ENCODE measurements at places on chromosomes 2 and 18. TPM values are rescaled to one million over a fixed set of nuclear protein-coding genes. Genes with fewer than 3 reads are reported as not detected.

The KCNJ3 gene
- total RNA-seq, result 22.8 TPM

- no peak for DNase-seq
Observed at GRCh38 chr2:16053437-16054257, 113.3 kb downstream of the MYCN start.

GRCh38 chr2:147440734-147441133 lies 404.1 kb upstream of the ACVR2A start:
- DNase-seq, result no peak

The PLCD4 gene
- 0.31 TPM for total RNA-seq

DNA sequence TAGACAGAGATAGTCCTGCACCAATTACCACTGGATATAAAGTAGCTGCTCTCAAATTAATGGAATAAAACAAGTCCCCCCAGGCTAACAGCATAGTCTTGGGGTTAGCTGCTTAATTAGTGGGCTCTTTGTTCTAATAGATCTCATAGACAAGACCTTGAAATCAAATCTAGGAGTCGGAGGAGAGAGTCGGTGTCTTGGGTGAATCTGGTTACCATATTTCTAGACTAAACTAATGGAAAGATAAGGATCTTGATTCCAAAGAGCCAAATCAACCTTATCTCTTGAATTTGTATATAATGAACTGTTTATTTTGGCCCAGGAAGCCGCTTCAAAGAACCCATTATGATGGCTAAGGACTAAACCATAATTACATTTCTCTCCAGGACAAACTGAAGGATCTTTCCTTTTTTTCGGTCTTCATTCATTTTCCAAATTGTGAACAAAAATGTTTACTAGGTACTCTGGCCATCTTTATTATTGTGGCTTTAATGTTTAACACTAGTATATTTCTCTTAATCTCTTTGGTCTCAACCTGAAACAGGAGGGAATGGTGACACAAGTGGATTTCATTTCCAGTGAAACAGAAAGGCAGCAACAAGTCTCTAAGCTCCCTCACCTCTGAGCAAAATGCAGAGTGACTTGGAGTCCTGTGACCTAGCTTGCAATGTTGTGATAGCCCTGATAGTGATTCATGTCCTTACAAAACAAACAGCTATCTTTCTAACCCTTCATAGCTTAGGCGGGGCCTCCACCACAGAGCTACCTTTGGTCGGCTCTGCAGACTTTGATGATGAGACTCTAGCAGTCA lies 137.9 kb upstream of the PARD3B start:
- DNase-seq, result no peak

- no peak for DNase-seq
Observed at GRCh38 chr18:11951390-11951851, 29.9 kb upstream of the IMPA2 start.

The ARHGAP28 gene
- 21.2 TPM for total RNA-seq

The AKAIN1 gene
- total RNA-seq, result 3.6 TPM

- DNase-seq, result peak; percentile 51
Observed at GRCh38 chr2:8534729-8535468, 147.0 kb upstream of the ID2 start.

DNA sequence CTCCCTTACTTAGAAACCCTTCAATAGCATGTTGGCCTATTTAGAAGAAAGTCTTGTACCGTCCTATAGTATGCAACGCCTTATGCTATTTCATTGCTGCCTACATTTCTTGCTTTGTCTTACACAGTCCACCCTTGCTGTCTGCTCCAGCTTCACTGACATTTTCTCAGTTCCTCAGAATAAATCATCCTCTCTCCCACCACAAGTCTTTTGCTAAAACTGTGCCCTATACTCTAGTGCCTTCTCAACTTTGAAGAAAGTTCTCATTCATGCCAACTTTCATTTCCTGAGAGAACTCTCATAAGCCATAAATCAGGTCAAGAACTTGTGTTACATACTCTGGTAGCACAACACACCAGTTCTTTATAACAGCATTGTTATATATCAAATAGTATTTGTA lies 54.3 kb upstream of the COL3A1 start:
- no peak for DNase-seq

The PLA2R1 gene
- total RNA-seq, result 1.7 TPM

The GKN2 gene
- not detected for total RNA-seq

GRCh38 chr18:26524504-26525351 lies 23.6 kb downstream of the KCTD1 start:
- no peak for DNase-seq

DNA sequence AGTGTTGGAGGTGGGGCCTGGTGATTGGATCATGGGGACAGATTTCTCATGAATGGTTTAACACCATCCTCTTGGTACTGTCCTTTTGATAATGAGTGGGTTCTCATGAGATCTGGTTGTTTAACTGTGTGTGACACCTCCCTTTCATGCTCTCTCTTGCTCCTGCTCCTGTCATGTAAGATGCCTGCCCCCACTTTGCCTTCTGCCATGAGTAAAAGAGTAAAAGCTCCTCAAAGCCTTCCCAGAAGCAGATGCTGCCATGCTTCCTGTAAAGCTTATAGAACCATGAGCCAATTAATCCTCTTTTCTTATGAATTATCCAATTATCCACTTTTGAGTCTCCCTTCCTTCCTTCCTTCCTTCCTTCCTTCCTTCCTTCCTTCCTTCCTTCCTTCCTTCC lies 317.7 kb downstream of the RDH14 start:
- DNase-seq, result no peak

DNA sequence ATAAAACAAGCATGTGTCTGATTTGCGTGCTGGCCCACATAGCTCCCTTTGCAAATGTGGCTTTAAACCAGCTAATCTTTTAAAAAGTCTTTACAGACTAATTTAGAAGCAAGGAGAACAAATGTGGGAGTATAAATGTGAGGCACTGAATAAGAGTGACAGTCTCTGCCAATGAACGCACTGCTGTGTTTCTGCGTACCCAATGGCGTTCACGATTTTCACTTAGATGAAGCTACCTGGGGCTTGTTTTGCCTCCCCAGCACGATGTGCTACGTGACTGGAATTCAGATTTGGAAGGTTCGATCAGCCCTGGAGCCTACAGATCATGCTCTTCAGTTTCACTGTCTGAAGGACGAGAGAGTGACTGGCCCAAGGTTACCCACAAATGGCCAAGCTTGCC lies 10.8 kb upstream of the CRACDL start:
- no peak for DNase-seq

- no peak for DNase-seq
Observed at GRCh38 chr2:150566289-150566688, 78.8 kb upstream of the RND3 start.

The SLC14A1 gene
- 4.1 TPM for total RNA-seq

- DNase-seq, result no peak
Observed at GRCh38 chr18:9886005-9886348, 204 bp downstream of the TXNDC2 start.

The OSR1 gene
- 4.4 TPM for total RNA-seq

The MEIS1 gene
- 20.7 TPM for total RNA-seq

GRCh38 chr18:3791238-3791637 lies 341.3 kb downstream of the TGIF1 start:
- DNase-seq, result no peak

The EIF2AK3 gene
- 32.3 TPM for total RNA-seq

GRCh38 chr18:9001209-9001608 lies 101.3 kb upstream of the NDUFV2 start:
- no peak for DNase-seq

- DNase-seq, result no peak
Observed at GRCh38 chr2:235614176-235614860, 120.5 kb downstream of the AGAP1 start.

- no peak for DNase-seq
Observed at GRCh38 chr18:50356036-50356945, 18.6 kb upstream of the SKA1 start.

- no peak for DNase-seq
Observed at GRCh38 chr2:172446474-172447063, 19.2 kb downstream of the ITGA6 start.

DNA sequence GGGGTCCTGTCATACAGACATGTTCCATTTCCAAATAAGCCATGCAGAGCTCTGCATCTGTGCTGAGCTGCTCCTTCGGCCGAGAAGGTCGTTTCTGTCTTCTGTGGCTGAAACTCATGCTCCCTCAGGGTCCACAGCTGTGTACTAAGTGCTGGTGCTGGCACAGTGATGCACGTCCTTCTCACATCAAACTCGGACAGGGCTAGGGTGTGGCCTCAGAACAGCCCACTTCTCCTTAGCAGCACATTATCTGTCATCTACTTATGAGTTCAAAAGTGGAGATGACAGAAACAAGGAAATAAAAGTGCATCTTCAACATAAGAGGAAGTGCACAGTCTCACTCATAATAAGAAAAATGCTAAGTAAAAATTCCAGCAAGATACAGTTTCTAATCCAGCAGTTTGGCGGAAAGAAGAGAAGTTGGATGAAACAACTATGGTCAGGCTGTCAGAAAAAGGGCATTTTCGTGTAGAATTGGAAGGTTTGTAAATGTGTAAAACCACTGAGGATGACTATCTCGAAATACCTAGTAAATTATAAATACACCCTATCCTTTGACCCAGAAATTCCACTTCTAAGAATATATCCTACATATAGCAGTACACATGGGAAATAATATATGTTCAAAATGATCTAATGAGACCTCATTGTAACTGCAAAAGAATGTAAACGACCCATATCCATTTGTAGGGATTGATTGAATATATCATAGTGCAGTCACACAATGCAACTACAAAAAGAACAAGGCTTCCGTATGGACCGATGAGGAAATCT lies 53.7 kb upstream of the APCDD1 start:
- DNase-seq, result no peak

DNA sequence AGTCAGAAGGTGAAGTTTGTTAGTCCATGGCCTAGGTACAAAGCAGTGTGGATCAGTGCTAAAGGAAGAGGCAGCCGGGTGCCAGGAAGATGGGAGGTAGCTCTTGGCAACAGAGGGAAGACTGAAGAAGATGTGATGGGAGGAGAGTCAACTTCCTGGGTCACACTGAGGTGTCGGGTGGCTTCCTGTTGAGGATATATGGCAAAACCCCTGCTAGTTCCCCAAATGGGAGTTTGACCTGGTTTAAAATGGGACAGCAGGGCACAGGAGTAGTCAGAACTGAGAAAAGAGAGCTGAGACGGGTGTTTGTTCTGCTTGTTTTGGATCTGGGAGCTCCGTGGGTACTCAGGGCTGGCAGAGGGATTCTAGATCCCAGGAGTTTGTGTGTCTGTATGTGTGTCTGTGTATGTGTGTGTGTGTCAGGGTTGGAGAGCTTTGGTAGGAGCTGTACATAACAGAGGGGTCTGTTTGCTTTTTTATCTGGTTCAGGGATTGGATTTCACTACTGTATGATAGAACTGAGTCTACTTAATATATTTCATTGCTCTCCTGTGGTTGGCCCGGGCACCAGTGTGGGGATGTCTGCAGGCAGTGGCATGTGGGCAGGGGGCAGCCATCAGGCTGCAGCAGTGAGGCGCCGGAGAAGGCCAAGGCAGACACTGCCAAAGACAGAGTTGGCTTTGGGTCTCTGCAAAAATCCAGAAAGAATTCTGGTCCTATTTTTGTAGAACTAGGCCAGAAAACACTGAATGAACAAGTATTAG lies 17.1 kb downstream of the MXD1 start:
- no peak for DNase-seq

GRCh38 chr2:142031656-142032055 lies 99.2 kb downstream of the LRP1B start:
- no peak for DNase-seq

- no peak for DNase-seq
Observed at GRCh38 chr2:133411857-133412256, 156.4 kb downstream of the NCKAP5 start.

- DNase-seq, result no peak
Observed at GRCh38 chr2:196163285-196163684, 8.1 kb downstream of the STK17B start.

DNA sequence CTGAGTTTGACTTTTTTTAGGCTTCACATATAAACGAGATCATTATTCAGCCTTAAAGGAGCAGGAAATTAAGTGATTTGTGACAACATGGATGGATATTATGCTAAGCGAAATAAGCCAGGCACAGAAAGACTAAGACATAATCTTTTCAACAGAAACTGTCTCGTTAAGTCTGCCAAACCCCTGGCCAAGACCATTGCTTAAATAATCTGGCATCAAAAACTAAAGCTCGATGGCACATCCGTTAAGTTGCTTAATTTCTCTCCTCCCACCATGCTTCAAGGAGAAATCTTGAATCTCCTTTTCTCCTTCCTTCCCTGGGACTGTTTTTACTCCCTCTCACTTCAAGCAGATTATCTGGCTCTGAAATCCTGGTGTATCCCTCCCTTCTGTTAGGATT lies 140.3 kb downstream of the GALNT14 start:
- no peak for DNase-seq

The CCDC148 gene
- total RNA-seq, result 25.7 TPM

GRCh38 chr2:159711562-159712142 lies 654 bp upstream of the MARCHF7 start:
- no peak for DNase-seq

The DNAJC5G gene
- total RNA-seq, result not detected

The ARHGEF33 gene
- total RNA-seq, result 3.9 TPM

The GPBAR1 gene
- not detected for total RNA-seq

DNA sequence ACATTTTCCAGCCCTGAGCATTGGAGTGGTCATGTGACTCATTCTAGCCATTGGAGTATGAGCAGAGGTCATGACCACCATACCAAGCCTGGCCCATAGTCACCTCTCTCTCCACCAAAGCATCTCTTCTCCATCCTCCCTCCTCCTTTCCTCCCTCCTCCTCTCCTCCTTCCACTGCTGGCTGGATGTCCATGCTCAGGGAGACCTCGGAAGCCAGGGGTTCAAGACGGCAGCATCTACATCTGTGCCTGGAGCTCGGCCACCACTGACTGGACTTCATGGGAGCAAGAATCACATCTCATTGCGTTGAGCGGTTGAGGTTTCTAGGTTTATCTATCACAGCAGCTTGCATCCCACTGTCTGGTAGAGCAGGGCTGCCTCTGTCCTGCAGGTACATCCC lies 252.4 kb downstream of the NDUFA10 start:
- no peak for DNase-seq

DNA sequence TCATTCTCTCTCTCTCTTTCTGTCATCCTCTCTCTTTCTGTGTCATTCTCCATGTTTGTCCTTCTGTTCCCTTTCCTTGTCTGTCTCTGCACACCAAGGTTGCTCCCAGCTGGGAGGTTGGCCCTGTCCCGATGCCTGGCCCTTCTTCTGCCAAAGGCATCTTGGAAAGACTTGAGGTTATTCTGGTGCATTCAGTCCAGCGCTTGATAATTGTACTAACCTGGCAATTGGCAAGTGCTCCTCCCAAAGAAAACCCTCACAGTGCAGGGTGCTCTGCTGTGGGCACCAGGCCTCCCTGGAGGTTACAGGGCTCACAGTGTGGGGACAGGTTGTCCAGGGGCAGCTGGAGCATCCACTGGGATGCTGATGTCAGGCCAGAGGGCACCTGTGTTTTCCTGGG lies 95.4 kb downstream of the GLI2 start:
- DNase-seq, result no peak

GRCh38 chr2:95032341-95032740 lies 6.8 kb downstream of the MAL start:
- no peak for DNase-seq

The CCDC121 gene
- total RNA-seq, result 5.9 TPM

The SLC40A1 gene
- 43.0 TPM for total RNA-seq

The FTCDNL1 gene
- 3.3 TPM for total RNA-seq

DNA sequence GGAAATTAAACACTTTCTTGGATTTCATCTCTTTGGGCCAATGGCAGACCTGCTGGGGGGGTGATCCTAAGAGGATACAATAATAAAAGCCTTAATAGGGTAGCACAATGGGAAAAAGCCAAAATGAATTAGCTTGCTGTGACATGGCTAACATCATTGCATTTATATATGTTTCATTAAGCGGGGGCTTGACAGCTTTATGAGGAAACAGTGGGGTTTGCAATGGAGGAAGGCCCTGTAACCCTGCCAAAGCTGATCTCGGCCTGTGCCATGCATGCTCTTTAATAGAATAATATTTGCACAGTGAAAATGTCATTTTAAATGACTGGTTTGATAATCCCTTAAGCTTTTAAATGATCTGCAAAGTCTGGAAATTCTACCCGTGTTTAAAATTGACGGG lies 291.5 kb downstream of the SLC4A3 start:
- DNase-seq, result no peak

Data from occipital lobe (tissue), 3 donors.